Activated CD4-positive, alpha-beta T cell treated with anti-CD3 and anti-CD28 coated beads, Interleukin-2, amount 10 ng/mL, durations not matched to agents 24 days and 14 days (primary cell): ENCODE measurements at places on chromosomes 5 and 9. TPM values are rescaled to one million over a fixed set of nuclear protein-coding genes. Genes with fewer than 3 reads are reported as not detected.
A peak's percentile ranks its signal among the peaks of the same experiment; 100 is the strongest.

DNA sequence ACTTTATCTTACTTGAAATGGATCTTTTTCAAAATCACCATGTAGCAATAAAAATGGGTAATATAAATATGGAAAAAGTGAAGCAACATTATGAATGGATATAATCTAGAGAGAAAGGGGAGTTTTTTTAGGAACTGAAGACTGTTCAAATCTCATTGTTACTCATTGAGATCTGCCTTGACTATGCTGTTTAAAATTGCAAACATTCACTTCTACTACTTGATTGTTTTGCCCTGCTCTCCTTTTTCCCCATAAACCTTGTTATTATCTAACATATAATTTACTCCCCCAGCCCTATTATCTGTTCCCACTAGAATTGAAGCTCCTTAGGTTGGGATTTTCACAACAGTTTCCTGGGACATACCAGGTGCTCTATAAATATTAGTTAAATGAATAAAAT is 22.0 kb downstream of the PAM start:
- no peak for DNase-seq

GRCh38 chr5:62682059-62682458 is 103.4 kb downstream of the LRRC70 start:
- no peak for DNase-seq

- DNase-seq = no peak
These were observed 1.5 kb downstream of the ARPC5L start for GRCh38 chr9:124863371-124863871.

DNA sequence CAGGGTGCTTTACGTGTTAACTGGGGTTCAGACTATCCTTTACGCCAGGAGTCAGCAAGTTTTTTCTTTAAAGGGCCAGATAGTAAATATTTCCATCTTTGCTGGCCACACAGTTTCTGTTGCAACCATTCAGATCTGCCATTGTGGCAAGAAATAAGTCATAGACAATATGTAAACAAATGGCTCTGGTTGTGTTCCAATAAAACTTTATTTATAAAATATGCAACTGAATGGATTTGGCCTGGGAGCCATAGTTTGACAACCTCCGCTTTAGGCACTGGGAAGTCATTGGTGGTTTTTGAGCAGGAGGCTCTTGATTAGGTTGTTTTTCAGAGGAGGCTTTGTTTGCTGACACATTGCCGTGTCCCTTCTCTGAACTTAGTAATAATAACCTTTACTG is 90.7 kb downstream of the INSYN2B start:
- no peak for DNase-seq

GRCh38 chr5:111486055-111486454 is 26.3 kb downstream of the STARD4 start:
- DNase-seq = no peak

DNA sequence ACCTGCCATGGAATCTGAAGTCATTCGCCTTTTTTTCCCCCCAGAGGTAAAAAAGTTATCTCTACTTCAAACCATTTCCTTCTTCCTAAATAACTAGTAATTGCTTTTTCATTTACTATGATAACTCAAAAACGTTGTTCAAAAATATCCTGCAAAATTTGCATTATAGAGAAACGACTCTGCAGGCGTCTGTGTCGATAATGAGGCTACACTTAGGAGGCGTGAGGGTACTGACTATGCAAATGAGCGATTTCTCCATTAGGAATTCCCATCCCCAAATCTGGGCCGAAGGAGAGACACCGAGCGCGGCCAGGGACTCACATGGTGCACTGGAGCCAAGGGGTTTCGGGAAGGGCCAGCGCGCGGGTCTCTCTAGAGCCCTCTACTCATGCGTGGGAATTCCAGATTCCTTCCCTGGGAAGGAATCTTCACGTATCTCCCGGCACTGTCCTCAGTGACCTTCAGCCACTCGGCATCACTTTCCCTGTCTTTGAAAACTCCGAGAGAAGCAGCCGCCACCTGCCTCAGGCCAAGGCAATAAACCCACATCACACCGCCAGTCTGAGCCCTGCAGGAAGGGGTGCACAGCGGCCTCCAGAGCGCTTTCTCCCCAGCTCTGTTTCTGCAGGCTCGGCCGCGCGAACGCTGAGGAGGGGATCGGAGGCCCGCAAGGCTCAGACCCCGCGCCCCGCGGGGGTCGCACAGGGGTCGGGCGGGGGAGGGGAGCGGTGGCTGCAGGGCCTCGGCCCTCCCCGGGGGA is 718 bp upstream of the DENND4C start:
- peak; percentile 90 for DNase-seq

- no peak for DNase-seq
These were observed 273.2 kb upstream of the MEF2C start for GRCh38 chr5:89156226-89156625.

GRCh38 chr9:70773579-70773978 is 347.8 kb downstream of the TRPM3 start:
- DNase-seq = no peak

- no peak for DNase-seq
These were observed 84.4 kb downstream of the DAPK1 start for GRCh38 chr9:87581949-87582637.

DNA sequence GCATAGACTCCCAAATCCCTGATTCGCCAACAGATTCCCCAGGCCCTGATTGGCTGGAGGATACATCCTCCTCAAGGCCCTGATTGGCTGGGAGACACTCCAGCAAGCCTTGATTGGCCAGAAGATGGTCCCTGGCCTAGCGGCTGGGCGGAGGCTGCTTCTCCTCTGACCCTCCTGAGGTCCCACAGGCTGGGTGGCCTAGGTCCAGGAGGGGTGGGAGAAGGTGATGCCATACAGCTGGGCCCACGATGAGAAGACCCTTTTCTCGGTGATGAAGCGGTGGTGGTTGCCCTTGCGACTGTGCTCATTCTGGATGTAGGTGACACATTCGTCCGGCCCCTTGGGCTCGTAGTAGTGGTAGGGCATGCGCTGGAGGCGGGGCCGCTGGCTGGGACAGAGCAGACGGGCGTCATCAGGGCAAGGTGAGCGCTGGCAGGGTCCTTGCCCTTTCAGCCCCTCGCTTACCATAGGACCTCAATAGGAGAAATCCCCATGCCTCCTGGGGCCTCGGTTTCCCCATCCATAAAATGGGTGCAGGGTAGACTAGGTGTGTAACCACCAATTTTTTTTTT is 9.0 kb upstream of the AK1 start:
- DNase-seq = no peak

DNA sequence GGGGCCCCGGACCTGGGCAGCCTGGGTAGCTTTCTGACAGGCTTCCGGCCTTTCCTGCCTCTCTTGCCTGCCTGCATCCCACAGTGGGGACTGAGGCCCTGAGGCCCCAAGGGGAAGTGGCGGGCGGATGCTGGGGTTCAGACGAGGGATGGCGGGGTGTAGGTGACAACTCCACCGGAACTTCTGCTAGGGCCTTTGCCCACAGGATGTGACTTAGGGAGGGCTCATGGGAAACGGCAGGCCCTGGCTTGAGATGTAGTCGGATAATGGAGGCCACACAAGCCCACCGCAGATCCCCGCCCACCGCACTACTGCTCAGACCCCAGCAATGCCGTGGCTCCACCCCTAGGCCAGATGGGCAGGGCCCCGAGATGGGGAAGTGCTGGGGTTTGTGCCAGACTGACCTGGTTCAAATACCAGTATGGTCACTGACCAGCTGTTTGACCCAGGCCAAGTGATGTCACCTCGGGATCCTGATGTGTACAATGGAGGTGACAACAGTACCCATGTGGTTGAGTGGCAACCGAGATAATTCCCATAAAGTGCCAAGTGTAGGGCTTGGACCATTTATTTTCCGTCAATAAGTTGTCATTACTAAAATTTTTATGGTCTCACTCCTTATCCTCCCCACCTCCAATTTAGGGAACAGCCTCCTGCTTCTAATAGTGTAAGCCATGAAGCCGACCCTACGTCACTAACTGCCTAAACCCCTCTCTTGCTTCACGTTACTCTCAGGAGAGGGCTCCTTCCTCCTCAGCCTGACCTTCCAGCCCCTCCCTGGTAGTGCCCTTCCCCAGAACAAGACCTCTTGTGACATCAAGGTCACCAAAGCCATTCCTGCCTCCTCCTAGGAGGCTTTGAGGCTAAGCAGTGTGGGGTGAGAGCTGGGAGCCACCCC is 2.5 kb upstream of the CDK9 start:
- DNase-seq = peak; percentile 93

DNA sequence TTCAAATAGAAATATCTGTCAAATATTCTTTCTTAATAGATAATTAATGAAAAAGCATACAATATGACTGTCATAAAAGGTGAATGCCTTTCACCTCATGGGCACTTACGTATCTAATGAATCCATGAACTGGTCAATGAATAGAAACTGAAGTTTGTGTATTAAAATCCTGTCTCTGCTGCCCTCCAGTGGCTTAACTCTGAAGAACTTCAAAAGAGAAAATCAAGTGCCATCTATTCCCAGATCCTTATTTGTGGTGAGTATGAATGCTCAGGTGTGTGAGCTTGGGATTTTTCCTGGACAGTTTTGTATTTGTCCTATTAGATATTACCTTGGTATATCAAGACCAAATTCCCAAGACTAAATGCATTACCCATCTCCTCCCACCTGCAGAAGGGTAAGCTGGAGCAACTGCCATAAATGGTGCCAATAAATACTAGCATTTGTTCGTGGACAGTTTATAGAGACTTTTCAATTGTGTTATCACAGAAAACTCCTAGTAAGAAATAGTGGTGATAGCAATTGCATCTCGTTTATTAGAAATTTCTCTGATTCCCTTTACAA is 44.0 kb upstream of the SVEP1 start:
- DNase-seq = peak; percentile 74

GRCh38 chr5:44387406-44387805 is 1.8 kb downstream of the FGF10 start:
- DNase-seq = no peak

GRCh38 chr5:103942587-103943186 is 380.1 kb upstream of the NUDT12 start:
- no peak for DNase-seq

DNA sequence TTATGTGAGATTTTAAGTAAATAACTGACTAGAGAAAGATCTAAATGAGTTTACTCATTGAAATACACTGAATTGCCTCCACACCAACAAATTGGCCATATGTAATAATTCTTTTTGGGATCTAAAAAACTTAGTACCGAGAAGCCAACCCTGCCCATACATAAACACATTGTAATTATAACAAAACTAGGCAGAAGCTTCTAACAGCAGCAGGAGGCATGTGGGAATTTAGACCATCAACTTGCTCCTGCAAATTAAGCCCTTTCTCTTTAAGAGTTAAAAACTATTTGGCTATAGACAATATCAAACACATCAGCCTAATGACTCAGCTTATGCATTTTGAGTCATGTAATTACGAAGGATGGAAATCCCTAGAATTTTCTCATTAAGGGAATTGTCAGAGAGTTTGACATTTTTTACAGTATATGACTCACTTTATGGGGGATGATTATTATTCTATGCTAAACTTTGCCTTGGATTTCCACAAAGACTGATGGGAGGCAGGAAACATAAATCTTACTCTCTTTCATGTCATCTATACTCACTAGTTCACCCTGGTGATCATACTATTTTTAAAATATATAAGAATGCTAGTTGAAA is 1.0 kb downstream of the IL7R start:
- DNase-seq = peak; percentile 69

GRCh38 chr9:36911601-36912412 is 122.3 kb downstream of the PAX5 start:
- no peak for DNase-seq

DNA sequence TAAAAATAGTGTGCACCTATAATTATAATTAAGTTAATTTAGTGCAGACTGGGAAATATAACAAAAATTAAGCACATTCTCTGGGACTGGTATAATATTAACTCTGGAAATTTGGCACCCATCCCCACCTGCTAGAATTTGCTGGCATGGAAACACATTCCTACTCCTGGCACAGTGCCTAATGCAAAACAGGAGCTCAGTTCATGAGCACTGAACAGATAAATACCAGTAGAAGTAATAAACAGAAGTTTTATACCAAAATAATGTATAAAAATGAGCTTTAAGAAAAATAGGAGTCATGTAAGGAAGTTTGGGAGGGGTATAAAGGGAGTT is 23.7 kb upstream of the NPR3 start:
- DNase-seq = no peak

DNA sequence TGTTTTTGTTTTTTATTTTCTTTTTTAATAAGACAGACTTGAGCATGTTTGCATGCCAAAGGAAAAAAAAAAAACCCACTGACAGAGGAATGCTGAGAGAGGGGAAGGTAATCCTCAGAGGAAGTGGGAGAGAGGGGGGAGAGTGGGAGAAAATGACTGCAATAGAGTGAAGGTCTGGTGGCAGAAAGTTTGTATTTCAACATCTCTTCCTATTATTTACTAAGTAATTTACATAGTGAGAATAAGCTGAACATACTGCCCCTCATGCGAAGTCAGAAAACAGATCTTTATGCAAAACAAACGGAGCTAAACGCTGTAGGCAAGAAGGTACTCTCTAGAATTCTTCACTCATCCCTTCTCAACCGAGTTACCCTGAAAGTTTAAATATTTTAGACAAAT is 45.0 kb downstream of the ELL2 start:
- DNase-seq = peak; percentile 35

GRCh38 chr9:124980431-124980830 is 39.5 kb upstream of the GOLGA1 start:
- no peak for DNase-seq

DNA sequence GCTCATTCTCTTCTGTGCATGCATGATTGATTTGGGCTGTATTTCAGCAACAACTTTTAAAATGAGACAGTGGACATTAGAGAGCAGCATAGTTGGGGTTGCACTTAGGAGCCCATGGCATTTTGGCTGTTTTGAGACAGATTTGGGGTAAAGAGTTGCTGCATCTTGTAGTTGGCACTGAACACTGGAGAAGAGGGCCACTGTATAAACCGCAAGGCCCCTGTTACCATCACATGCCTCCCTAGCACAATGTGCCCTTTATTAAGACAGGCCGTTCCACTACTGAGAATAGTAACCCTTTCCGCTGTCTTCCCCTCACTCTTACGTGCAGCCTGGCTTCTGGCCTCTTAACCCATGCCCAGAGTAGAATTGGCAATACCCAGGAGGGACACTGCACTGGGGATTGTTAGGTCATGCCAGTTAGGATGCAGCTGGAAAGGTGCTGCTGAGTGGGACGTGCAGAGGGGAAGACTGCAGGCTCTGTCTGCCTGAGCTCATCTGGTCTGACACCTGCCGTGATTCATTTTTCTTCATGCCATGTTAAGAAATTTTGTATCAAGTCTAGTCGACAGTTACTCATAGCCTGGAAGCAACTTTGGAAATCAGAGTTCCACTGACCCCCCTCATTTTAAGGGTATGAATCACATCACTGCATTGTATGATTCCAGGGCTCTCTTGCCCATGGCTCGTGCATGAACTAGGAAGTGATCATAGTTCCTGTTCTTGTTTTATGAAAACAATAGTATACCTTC is 146.9 kb upstream of the DMRT1 start:
- no peak for DNase-seq

- peak; percentile 52 for DNase-seq
These were observed 30.1 kb upstream of the PDE8B start for GRCh38 chr5:77180167-77181081.

- DNase-seq = no peak
These were observed 84.2 kb downstream of the ESM1 start for GRCh38 chr5:54900984-54901725.

GRCh38 chr5:144831650-144832049 is 661.0 kb downstream of the KCTD16 start:
- DNase-seq = no peak

Gene TOR4A
- total RNA-seq = 10.3 and 11.4 TPM in 2 replicates

Gene WNT8A
- total RNA-seq = not detected in 2 replicates

Gene SLCO6A1
- not detected in 2 replicates for total RNA-seq

Gene ANKRD31
- 0.33 and 0.47 TPM in 2 replicates for total RNA-seq

Gene PCDHGC4
- not detected in 2 replicates for total RNA-seq

Gene DRD1
- 0.07 TPM in 1 of 2 replicates, not detected in the other for total RNA-seq

Gene FCN1
- total RNA-seq = not detected in 2 replicates

Gene RELL2
- 24.1 TPM in 2 replicates for total RNA-seq

Gene CDH9
- total RNA-seq = not detected in 2 replicates
